ENCODE measurements at places on chromosomes 11 and 22.

GRCh38 chr22:21068681-21069276 lies 23.0 kb downstream of the LRRC74B start:
- no peak for DNase-seq

GRCh38 chr11:17767301-17767885 lies 32.8 kb downstream of the KCNC1 start:
- DNase-seq, result no peak

DNA sequence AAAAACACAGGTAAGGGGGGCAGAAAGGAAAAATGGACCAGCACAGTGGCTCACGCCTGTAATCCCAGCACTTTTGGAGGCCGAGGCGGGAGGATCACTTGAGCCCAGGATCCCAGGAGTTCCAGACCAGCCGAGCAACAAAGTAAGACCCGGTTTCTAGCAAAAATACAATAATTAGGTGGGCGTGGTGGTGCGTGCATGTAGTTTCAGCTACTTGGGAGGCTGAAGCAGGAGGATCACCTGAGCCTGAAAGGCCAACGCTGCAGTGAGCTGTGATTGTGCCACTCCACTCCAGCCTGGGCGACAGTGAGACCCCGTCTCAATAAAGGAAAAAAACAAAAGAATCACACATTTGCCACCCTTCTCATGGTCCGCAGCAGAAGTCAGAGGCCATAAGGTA lies 519.4 kb downstream of the BRD1 start:
- DNase-seq, result no peak

GRCh38 chr11:58578136-58578634 lies 678 bp upstream of the ZFP91 start:
- peak; percentile 91 for DNase-seq

GRCh38 chr22:35299217-35299672 lies 449 bp upstream of the TOM1 start:
- DNase-seq, result no peak

- DNase-seq, result no peak
These were observed 84.1 kb downstream of the NXPE2 start for GRCh38 chr11:114762408-114762807.

- no peak for DNase-seq
These were observed 3.9 kb downstream of the ACP2 start for GRCh38 chr11:47244448-47245350.

DNA sequence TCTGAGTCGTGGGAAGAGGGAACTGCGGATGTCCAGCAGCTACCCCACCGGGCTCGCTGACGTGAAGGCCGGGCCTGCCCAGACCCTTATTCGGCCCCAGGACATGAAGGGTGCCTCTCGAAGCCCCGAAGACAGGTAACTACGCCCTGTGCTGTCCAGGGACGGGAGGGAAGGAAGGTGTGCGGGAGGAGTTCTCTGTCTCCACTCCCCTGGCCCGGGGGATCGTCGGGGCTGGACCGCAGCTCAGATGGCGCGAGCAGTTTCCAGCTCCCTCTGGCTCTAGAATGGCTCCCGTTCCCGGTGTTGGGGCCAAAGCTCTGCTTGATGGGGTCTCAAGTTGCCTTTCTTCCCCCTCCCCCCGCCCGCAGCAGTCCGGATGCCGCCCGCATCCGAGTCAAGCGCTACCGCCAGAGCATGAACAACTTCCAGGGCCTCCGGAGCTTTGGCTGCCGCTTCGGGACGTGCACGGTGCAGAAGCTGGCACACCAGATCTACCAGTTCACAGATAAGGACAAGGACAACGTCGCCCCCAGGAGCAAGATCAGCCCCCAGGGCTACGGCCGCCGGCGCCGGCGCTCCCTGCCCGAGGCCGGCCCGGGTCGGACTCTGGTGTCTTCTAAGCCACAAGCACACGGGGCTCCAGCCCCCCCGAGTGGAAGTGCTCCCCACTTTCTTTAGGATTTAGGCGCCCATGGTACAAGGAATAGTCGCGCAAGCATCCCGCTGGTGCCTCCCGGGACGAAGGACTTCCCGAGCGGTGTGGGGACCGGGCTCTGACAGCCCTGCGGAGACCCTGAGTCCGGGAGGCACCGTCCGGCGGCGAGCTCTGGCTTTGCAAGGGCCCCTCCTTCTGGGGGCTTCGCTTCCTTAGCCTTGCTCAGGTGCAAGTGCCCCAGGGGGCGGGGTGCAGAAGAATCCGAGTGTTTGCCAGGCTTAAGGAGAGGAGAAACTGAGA lies 1.4 kb downstream of the ADM start:
- DNase-seq, result no peak

DNA sequence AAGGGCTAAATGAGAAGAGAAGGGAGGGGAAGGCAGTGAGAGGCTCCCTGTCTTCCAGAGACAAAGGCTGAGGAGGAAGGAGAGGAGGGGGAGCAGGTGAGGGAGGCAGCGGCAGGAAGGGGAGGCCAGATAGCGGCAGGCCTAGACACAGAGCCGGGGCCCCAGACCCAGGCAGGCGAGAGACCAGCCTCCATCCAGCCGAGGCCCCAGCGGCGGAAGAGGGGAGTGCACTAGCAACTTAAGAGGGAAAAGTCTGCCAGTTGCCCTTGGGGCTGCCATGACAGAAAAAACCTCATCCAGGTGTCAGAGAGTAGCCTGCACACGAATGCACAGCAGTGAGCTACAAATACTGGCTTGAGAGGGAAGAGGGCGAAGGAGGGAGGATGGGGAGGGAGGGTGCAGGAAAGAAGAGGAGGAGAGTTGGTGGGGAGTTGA lies 46.7 kb downstream of the IGLL1 start:
- no peak for DNase-seq

DNA sequence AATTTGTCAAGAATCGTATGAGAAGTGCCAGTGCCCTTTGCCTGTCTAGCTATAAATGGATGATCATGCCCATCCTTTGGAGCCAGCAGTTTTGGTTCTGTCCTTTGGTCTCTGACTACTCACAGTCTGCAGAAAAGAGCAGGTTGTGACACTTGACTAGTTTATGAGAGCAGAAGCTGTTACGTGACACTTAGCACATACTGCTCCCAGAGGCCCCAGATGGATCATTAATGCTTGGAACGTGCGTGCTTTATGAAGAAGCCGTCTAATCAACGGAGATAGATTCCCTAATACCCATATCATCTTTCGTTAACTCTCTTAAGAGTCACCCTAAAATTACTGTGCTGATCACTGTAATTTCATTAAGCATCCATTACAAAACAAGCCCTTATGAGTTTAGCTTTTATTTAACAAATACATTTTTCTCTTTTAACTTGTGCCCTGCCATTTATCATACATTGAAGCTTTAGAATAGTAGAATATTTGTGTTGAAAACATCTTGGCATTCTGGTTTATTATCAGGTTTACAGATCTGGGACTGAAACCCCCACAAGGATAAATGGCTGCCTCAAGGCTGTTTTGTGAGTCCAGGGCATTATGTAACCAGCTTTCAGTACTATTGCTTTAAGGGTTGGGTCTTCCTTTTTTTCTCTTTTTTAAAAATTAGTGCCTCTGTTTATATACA lies 47.0 kb upstream of the ADORA2A start:
- no peak for DNase-seq

DNA sequence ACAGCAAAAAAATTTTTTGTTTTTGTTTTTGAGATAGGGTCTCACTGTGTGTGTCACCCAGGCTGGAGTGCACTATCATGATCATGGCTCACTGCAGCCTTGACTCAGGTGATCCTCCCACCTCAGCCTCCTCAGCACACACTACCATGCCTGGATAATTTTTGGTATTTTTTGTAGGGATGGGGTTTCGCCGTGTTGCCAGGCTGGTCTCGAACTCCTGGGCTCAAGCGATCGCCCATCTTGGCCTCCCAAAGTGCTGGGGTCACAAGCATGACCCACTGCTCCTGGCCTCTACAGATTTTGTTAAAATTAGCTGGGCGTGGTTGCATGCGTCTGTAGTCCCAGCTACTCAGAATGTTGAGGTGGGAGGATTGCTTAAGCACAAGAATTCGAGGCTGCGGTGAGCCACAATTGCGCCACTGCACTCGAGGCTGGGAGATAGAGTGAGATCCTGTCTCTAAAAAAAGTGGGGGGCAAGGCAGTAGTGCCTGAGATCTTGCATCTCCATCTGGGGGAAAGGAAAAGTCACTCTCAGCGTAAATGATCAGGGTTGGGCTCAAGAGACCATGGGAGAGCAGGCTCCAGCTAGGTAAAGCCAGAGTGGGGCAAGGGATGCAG lies 10.6 kb upstream of the DGKZ start:
- no peak for DNase-seq

DNA sequence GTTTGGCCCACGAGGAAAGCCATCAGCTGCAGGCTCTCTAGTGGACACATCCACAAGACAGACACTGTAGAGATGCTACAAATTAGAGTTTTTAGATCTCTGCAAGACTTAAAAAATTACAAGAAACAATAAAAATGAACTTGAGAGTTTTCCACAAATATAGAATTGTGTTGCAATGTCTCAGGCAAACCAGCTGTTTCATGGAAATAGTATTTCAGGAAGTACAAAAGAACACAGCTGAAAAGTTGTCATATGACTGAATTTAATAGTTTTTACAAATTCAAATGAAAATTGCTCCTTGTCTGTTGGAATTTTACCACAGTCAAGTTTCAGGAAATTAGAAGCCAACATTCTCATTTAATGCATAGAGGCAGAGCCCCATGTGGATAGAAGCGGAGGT lies 184.5 kb upstream of the PITPNB start:
- no peak for DNase-seq

- DNase-seq, result no peak
These were observed 44.5 kb upstream of the FGF3 start for GRCh38 chr11:69863544-69864200.

DNA sequence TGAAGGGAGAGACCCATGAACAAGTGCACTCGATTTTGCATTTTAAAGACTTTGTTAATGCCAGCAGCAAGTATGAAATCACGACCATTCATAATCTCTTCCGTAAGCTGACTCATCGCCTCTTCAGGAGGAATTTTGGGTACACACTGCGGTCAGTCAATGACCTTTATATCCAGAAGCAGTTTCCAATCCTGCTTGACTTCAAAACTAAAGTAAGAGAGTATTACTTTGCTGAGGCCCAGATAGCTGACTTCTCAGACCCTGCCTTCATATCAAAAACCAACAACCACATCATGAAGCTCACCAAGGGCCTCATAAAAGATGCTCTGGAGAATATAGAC lies 5.9 kb downstream of the SERPIND1 start:
- DNase-seq, result no peak

GRCh38 chr11:33867996-33868646 lies 23.8 kb downstream of the LMO2 start:
- no peak for DNase-seq

DNA sequence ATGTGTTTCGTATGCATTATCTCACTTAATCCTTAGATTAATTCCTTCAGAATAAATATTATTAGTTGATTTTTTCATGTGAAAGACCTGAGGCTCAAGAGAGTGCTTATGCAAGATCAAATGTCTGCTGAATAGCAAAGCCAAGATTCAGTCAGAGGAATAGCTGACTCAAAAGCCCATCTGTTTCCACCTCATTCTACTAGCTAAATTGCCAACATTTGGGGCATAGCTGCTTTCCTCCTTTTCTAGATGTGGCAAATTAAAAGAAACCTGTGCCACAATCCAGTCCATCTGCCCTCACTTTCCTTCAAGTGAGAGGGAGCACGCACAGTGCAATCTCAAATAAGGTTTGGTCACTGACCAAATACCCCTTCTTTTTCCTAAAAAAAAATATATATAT lies 121.1 kb downstream of the PAX6 start:
- no peak for DNase-seq

- no peak for DNase-seq
These were observed 63.7 kb downstream of the LIF start for GRCh38 chr22:30182815-30183214.

DNA sequence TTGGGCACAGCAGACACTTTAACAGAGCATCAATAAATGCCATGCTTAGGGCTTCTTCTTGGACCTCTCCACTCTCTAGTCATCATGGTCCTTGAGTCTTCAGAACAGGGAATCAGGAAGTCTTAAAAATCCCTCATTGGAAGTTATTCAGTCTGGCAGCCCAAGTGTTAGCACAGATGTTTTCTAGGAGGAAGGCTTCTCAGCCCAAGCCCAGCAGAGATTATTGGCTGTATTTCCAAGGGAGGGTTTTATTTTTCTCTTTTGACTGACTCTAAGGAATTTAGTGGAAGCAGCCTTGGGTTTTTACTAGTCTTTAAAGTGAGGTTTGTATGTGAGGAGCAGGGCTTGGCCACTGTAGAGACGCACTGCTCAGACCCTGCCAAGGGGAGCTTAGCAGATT lies 41.9 kb downstream of the CEP164 start:
- DNase-seq, result no peak

GRCh38 chr11:72613977-72614376 lies 60.2 kb downstream of the PDE2A start:
- DNase-seq, result no peak

- DNase-seq, result no peak
These were observed 23.2 kb downstream of the DERL3 start for GRCh38 chr22:23815541-23816155.

- DNase-seq, result no peak
These were observed 4.9 kb upstream of the WNT11 start for GRCh38 chr11:76210931-76211851.

- DNase-seq, result no peak
These were observed 4.2 kb downstream of the TST start for GRCh38 chr22:37014835-37015586.

- no peak for DNase-seq
These were observed 967.0 kb upstream of the FAT3 start for GRCh38 chr11:91257667-91258066.

GRCh38 chr11:70888061-70888460 lies 364.3 kb downstream of the SHANK2 start:
- no peak for DNase-seq

- no peak for DNase-seq
These were observed 27.7 kb downstream of the DDI1 start for GRCh38 chr11:104064034-104064630.

GRCh38 chr11:44941259-44942021 lies 9.2 kb downstream of the TP53I11 start:
- no peak for DNase-seq

GRCh38 chr11:2444821-2445745 lies at the start of gene KCNQ1:
Gene KCNQ1 (plus strand): TSS chr11:2445008. CDS start chr11:2445099, 91 bp downstream.
- DNase-seq, result no peak

DNA sequence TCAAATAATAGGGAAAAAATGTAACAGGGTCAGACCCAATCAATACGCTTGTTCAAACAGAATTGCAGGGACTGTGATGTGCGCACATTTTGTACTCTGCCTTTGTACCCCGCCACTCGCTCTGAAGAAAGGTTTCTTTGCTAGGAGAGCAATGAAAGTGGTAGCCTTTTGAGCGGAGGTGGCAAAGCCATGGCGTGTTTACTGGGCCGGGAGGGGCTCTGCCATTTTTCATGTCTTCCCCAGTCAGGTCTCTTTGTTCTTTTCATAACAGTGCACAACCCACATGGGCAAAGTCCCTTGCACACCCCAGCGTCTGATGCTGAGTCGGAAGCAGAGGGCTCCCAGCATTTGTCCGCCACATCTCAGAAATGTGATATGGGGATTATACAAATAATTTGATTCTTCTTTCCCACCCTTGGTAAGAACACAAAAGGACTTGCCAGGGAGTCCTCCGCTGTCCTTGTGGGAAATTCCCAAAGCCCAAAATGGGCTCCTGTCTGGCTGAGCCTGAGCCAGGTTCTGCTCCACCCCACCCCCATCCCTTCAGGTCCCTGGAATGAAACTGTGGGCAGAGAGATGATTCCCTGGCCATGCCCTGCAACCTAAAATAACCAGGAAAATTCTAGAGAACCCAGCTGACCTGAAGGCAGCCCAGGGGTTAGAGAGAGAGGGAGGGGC lies 36.6 kb downstream of the C11orf58 start:
- DNase-seq, result no peak

- DNase-seq, result no peak
These were observed 5.1 kb upstream of the PDGFD start for GRCh38 chr11:104169091-104169490.

- DNase-seq, result peak; percentile 73
These were observed 19.3 kb upstream of the FXYD2 start for GRCh38 chr11:117843666-117844484.

GRCh38 chr22:36339171-36340065 lies 48.3 kb downstream of the MYH9 start:
- DNase-seq, result no peak

All from activated CD4-positive, alpha-beta T cell treated with anti-CD3 and anti-CD28 coated beads, Interleukin-2, amount 50 U/mL, for 24 hours (primary cell).